ENCODE measurements at places on chromosomes 3 and 15.

DNA sequence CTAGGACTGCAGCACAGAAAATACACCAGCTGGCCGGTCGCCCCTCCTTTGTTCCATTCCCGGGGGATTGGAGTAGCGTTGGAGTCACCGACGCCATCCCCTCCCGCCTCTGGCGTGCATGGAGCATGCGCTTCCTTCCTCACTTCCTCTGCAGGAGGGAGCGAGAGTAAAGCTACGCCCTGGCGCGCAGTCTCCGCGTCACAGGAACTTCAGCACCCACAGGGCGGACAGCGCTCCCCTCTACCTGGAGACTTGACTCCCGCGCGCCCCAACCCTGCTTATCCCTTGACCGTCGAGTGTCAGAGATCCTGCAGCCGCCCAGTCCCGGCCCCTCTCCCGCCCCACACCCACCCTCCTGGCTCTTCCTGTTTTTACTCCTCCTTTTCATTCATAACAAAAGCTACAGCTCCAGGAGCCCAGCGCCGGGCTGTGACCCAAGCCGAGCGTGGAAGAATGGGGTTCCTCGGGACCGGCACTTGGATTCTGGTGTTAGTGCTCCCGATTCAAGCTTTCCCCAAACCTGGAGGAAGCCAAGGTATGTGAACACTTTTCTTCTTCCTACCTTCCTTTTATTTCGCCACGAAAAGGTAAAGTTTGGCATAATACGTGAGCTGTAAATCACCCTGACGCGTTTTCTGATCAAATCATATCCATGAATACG is at the start of gene SCG3:
SCG3 (plus strand) TSS at position 201 of the 661 bp plus-strand sequence; CDS start at position 454, 253 bp downstream.
- peaks cover 2% of the 10 kb centered on the region for H3K4me1 ChIP-seq
- peaks cover 47% of the 10 kb centered on the region for H3K27me3 ChIP-seq
- DNase-seq = peak; percentile 75
- H3K4me3 ChIP-seq = no peak within 1 kb of the TSS
- H3K36me3 ChIP-seq = no peaks in the 10 kb centered on the region

DNA sequence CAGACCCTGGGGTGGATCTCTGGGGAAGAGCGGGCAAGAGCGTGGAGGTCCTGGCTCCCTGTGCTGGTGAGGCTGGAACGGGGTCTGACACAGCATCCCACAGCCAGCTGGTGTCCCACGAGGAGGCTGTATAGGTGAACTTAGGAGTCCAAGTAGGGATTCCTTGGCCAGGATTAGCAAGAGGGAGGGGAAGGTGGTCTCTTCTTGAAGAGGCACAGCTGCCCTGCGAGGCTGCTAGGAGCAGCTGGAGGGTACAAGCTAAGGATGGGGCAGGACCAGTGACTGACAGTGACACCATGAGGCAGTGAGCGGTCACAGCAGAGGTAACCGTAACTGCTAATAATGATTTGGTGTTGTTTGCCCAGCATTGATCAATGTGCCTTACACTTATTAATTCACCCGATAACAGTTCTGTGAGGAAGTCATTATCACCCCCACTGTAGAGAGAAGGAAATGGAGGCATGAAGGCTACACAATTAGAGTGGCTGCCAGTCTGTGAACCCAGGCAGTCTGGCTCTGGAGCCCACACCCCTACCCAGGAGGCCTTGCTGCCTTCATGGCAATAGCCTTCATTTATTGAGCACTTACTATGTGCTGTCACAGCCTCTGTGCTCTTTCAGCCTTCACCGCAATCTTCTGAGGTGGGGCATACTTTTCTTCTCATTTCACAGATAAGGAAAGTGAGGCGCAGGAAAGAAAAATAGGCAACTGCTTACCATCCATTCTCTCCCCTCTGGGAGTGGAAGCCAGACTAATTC is 59.4 kb downstream of the TMEM44 start:
- no peaks in the 10 kb centered on the region for H3K36me3 ChIP-seq
- no peak overlapping the region for H3K27ac ChIP-seq
- H3K4me1 ChIP-seq = no peaks in the 10 kb centered on the region
- peaks cover 19% of the 10 kb centered on the region for H3K27me3 ChIP-seq

GRCh38 chr3:197371591-197372046 is 73.2 kb upstream of the DLG1 start:
- H3K4me3 ChIP-seq = no peak overlapping the region
- H3K27ac ChIP-seq = no peak overlapping the region
- H3K36me3 ChIP-seq = no peaks in the 10 kb centered on the region
- H3K27me3 ChIP-seq = peaks cover 9% of the 10 kb centered on the region
- H3K4me1 ChIP-seq = no peaks in the 10 kb centered on the region
- no peak for DNase-seq

- H3K27ac ChIP-seq = no peak overlapping the region
- no peak for DNase-seq
- H3K4me3 ChIP-seq = no peak overlapping the region
These were observed 86.7 kb upstream of the RNF7 start for GRCh38 chr3:141651409-141651808.

DNA sequence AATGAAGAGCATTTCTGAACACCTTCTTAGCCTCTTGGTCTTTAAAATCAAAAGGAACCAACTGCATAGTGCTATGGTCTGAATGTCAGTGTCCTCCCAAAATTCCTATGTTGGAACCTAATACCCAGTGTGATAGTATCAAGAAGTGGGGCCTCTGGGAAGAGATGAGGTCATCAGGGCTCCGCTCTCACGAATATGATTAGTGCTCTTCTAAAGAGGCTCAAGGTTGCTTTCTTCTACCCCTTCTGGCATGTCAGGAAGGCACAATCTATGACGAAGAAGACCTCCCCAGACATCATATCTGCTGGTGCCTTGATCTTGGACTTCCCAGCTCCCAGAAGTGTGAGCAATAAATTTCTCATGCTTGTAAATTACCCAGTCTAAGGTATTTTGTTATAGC is 209.5 kb downstream of the MAGI1 start:
- DNase-seq = no peak
- no peak overlapping the region for H3K27ac ChIP-seq
- no peak overlapping the region for H3K4me3 ChIP-seq
- no peaks in the 10 kb centered on the region for H3K36me3 ChIP-seq
- no peaks in the 10 kb centered on the region for H3K4me1 ChIP-seq
- H3K27me3 ChIP-seq = no peaks in the 10 kb centered on the region

DNA sequence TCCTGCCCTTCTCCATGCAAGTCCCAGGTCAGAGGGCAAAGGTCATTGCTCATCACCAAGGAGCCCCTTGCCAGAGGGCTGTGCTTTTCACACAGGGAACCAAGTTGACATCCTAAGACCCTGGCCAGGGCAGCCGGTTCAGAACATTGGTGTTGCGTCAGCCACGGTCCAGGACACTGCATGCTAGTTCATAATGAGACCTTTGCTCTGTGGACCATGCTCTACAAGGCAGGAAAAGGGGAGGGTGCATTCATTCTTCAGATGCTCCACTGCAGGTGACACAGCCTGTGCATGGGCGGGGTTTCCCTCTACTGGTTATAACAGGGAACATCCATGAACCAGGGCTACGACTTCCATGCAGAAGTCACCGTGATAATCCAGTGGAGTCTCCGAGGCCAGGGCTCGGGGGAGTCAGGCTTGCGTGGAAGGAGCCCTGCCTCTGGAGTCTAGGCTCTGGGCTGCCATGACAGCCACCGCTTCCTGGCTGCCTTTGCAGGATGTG is 81.6 kb downstream of the OCA2 start:
- H3K36me3 ChIP-seq = no peaks in the 10 kb centered on the region
- no peak for DNase-seq
- no peak overlapping the region for H3K27ac ChIP-seq
- no peaks in the 10 kb centered on the region for H3K27me3 ChIP-seq
- no peak overlapping the region for H3K4me3 ChIP-seq

DNA sequence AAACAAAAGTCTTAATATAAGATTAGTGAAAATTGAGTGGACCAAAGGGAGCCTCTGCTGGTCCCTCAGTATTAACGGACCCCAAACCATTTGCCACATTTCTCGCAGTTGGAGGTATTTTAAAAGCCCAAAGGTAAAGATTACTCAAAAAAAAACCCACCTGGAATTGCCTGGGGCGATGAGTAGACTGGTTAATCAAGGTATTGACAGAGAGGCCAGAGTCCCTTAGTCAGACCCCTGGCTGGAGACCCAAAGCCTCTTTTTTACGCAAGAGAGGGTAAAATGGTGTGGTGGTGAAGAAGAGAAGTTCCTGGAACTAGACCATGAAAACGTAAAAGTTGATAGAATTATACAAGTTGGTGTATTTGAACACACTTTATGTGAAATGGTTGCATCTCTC is 137.2 kb downstream of the IMPG2 start:
- no peaks in the 10 kb centered on the region for H3K27me3 ChIP-seq
- H3K36me3 ChIP-seq = no peaks in the 10 kb centered on the region
- no peak for DNase-seq
- H3K4me1 ChIP-seq = no peaks in the 10 kb centered on the region
- H3K4me3 ChIP-seq = no peak overlapping the region
- H3K27ac ChIP-seq = no peak overlapping the region

GRCh38 chr15:85404176-85404917 is 23.9 kb downstream of the AKAP13 start:
- H3K27ac ChIP-seq = no peak overlapping the region
- DNase-seq = no peak
- H3K36me3 ChIP-seq = peaks cover 3% of the 10 kb centered on the region
- H3K4me1 ChIP-seq = peaks cover 72% of the 10 kb centered on the region

DNA sequence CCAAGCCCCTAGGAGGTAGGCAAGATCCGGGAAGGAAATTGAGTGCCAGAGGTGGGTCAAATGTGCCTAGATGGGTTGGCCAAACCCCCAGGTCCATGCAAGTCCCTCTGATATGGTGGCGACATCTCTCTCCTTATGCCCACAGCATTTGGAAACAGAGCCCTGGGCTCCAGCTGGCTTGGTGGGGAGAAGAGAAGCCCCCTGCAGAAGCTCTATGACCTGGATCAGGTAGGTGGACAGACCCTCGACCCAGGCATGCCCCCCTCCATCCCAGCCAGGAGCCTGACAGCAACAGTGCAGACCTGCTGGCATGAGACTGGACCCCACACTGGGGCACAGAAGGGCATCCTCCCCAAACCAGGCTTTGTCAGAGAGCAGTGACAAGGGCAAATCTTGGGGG is 12.2 kb downstream of the CHST13 start:
- no peak for DNase-seq
- H3K4me1 ChIP-seq = peaks cover 8% of the 10 kb centered on the region
- H3K27me3 ChIP-seq = peaks cover 22% of the 10 kb centered on the region
- no peaks in the 10 kb centered on the region for H3K36me3 ChIP-seq
- H3K4me3 ChIP-seq = no peak overlapping the region
- no peak overlapping the region for H3K27ac ChIP-seq

DNA sequence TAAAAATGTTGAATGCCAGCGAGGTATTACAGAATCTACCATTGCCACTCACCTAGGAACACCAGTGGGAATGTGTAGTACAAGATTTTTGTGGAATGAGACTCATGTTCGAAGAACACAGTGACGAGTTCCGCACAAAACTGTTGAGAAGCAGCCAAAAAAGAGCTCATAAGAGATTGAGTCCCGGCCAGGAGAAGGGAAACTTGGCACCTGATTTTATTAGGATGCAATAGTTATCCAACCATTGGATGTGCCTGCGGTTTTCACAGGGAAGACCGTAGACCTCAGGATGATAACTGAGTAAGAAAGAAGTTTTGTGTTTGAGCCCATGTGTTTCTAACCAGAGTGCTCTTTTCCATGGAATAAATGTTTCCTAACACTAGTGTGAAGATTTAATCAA is 88.9 kb downstream of the PTPRG start:
- H3K4me1 ChIP-seq = no peaks in the 10 kb centered on the region
- H3K36me3 ChIP-seq = no peaks in the 10 kb centered on the region
- no peak overlapping the region for H3K4me3 ChIP-seq
- no peak overlapping the region for H3K27ac ChIP-seq

- no peak overlapping the region for H3K27ac ChIP-seq
- peaks cover 11% of the 10 kb centered on the region for H3K4me1 ChIP-seq
These were observed 5.4 kb downstream of the MEX3B start for GRCh38 chr15:82040390-82040789.

- H3K4me3 ChIP-seq = no peak overlapping the region
- H3K27me3 ChIP-seq = peaks cover 4% of the 10 kb centered on the region
- H3K27ac ChIP-seq = no peak overlapping the region
These were observed 35.1 kb upstream of the THSD4 start for GRCh38 chr15:71080166-71080565.

- no peak for DNase-seq
- peak overlapping the region; percentile 54 for H3K27ac ChIP-seq
- H3K27me3 ChIP-seq = no peaks in the 10 kb centered on the region
- peaks cover 29% of the 10 kb centered on the region for H3K4me1 ChIP-seq
These were observed 15.4 kb downstream of the UBP1 start for GRCh38 chr3:33424606-33425452.

DNA sequence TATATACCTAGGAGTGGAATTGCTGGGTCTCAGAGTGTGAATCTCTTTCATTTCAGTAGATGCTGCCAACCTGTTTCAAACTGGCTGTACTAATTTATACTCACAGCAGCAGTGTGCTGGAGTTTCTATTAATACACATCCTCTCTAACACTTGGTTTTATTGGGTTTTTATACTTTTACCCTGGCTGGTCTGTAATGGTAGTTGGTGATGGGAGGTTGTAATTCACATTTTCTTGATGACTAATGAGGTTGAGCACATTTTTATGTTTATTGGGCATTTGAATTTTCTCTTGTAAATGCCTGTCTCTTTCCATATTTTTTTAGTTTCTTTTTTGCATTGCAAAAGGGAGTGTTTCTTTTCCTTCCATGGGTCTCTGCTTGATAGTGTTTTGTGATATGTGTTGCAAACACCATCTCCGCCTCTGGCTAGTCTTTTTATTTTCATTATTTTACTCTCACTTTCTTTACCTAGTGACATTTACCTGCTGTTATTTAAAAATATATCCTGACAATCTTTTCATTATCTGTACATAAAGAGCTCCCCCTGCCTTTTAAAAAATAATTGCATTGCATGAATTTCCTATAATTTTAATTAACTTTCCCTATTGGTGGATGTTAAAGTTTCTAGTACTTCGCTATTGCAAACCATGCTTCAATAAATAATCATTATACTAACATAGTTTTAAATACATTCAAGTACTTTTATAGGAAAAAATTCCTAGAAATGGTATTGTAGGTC is 49.0 kb upstream of the GCNT3 start:
- peaks cover 8% of the 10 kb centered on the region for H3K27me3 ChIP-seq
- no peak overlapping the region for H3K27ac ChIP-seq
- no peak for DNase-seq

- no peak overlapping the region for H3K4me3 ChIP-seq
- H3K27ac ChIP-seq = no peak overlapping the region
- H3K27me3 ChIP-seq = peaks cover 3% of the 10 kb centered on the region
- no peaks in the 10 kb centered on the region for H3K4me1 ChIP-seq
- H3K36me3 ChIP-seq = no peaks in the 10 kb centered on the region
These were observed 50.1 kb upstream of the TRIM42 start for GRCh38 chr3:140627756-140628155.

DNA sequence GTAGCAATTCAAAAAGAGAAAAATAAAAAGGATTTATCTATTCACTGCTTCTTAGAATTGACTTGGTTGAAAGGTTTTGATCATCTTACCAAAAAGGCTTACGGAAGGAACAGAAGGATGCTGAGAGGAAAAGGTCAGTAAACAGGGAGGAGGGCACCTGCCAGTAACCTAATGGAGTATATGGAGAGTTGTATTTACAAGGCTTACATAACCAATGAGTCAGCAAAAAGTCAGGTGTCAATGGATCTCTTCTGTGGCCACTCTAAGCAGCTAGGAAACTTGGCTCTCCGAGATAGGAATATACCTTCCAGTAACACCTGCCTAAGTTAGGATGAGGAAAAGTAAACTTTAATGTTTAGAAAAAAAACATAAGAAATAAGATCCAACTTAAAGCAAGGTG is 80.5 kb upstream of the PLXND1 start:
- no peak for DNase-seq
- no peaks in the 10 kb centered on the region for H3K36me3 ChIP-seq
- H3K27ac ChIP-seq = no peak overlapping the region

- peak; percentile 42 for DNase-seq
- peak overlapping the region; percentile 89 for H3K27ac ChIP-seq
- peaks cover 3% of the 10 kb centered on the region for H3K27me3 ChIP-seq
- H3K4me3 ChIP-seq = peak overlapping the region; percentile 95
These were observed 589 bp downstream of the HERC1 start for GRCh38 chr15:63833021-63833696.
